Head of caudate nucleus (tissue), 42 donors: ENCODE measurements at places on chromosomes 3 and 15.
A peak's percentile ranks its signal among the peaks of the same experiment; 100 is the strongest.

DNA sequence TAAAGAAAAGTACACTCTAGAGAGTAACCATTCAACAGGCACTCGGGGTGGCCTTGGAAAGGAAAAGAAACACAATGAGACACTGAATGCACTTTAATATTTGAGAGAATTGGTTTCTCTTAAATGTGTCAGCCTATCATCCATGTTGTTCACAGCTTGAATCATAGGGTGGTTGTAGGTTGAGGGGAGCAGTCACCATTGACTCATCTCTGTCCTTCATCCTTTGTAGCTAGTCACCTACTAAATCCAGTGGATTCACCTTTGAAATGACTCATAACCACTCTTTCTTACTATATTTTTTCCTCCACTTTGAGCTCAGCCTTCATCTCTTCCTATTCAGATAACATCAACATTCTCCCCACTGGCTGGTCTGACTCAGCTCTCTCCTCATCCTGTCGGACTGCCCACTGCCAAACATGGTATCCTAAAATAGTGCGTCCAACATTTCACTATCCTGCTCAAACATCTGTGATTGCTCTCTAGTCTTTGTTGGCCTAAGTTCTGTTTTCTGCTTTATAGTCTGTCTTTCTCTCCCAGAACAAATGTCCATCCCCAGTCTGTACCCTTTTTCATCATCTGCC, 182.7 kb upstream of the GADL1 start:
- DNase-seq: no peak

- DNase-seq: no peak
Measured at GRCh38 chr15:27064080-27064479, 93.1 kb downstream of the GABRG3 start.

DNA sequence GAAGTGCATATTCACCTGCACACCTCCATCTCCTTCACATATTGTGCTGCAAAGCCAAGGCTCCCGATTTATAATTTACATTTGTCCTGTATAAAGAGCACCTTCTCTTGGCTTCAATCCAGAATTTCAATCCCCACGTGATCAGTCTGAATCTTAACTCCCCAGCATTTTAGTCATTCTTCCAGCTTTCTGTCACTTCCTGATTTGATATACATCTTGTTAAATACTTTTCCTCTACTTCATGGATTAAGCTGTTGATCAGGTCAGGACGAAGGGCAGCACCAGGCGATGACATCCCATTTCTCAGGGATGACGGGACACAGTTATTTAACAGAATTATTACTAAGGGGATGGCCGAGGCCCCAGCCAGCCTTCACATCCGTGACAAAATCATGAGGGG, 212.5 kb downstream of the EPHB1 start:
- no peak for DNase-seq

DNA sequence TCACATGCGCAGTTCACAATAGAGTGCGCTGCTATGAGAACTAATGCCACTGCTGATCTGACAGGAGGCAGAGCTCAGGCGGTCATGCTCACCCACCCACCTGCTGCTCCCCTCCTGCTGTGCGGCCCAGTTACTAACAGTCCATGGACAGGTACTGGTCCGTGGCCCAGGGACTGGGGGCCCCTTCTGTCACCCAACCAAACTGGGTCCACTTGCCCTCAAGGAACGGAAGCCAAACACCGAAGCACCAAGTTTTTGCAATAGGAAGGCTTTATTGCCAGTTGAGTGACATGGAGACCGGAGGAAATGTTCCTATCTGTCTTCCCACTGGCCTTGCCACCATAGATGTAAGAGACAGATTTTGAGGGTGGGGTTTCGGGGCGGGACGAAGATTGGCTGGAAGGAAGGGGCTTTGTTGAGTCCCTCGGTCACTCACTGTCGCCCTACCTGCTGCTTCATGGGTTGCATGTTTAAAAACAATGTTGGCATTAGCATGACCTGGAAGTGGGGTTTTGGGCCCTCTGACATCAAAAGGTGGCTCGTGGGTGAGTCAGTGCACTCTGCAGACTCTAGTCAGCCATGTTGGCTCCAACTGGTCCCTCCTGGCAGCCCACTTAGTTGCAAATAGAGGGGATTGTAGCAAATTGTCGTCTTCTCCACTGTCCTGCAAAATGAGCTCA, 141.0 kb downstream of the TJP1 start:
- DNase-seq: no peak

- DNase-seq: no peak
Measured at GRCh38 chr3:33152363-33153360, 38.8 kb downstream of the CRTAP start.

- peak; percentile 19 for DNase-seq
Measured at GRCh38 chr3:147945968-147946519, 536.9 kb downstream of the ZIC1 start.

- DNase-seq: no peak
Measured at GRCh38 chr15:82058026-82058425, 12.2 kb upstream of the MEX3B start.

- DNase-seq: no peak
Measured at GRCh38 chr3:23405081-23405480, 202.0 kb downstream of the UBE2E2 start.

DNA sequence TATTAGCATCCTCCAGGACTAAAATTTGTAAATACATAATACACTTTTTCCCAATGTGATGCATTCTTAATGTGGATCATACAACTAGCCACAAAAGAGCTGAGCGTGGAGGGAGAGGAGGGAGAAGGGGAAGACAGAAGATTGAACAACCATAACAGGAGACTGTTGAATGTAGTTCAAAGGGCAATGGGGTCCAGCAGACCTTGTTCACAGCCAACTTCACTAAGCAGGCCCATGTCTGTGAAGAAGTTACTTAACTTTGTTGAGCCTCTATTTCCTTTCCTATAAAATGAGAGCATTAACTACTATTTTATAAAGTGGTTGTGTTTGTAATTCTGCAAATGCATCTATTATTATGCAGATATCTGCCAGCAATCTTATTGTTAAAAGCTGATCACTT, 13.3 kb downstream of the NCEH1 start:
- no peak for DNase-seq

- DNase-seq: no peak
Measured at GRCh38 chr15:57245130-57245529, 131.2 kb upstream of the CGNL1 start.

DNA sequence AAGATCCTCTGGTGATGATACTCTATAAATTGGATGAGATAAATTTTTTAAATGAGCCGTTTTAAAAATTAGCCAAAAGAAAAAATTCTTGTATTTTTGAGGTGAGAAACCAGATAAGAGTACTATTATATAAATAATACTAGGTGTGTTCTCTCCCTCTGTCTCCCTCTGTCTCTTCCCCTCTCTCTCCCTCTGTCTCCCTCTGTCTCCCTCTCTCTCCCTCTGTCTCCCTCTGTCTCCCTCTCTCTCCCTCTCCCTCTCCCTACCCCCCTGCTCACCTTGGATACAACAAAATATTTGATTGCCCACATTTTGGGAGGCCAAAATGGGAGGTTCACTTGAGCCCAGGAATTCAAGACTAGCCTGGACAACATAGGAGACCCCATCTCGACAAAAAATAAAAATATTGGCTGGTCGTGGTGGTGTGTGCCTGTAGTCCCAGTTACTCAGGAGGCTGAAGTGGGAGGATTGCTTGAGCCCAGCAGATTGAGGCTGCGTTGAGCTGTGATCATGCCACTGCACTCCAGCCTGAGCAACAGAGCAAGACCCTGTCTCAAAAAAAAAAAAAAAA, 168.5 kb downstream of the TCF12 start:
- DNase-seq: no peak

DNA sequence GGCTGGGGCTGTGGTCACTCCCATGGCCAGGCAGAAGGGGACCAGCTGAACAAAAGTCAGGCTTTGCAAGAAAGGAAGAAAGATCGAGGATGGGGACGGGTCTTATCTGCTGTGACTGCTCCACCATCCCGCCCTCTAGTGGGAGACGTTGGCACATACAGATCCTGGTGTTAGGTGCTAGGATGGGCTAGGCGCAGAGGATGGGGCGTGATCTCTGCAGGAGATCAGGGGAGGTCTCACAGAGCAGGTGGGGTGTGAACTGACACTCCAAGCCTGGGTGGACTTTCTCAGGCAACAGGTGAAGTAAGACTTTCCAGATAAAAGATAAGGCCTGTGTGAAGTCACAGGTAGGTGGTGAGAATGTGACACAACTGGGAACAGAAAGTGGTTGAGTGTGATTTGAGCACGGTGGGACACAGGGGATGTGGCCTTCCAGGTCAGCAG, 141.9 kb upstream of the SMAD3 start:
- no peak for DNase-seq

- no peak for DNase-seq
Measured at GRCh38 chr3:180275176-180275575, 238.4 kb upstream of the PEX5L start.

DNA sequence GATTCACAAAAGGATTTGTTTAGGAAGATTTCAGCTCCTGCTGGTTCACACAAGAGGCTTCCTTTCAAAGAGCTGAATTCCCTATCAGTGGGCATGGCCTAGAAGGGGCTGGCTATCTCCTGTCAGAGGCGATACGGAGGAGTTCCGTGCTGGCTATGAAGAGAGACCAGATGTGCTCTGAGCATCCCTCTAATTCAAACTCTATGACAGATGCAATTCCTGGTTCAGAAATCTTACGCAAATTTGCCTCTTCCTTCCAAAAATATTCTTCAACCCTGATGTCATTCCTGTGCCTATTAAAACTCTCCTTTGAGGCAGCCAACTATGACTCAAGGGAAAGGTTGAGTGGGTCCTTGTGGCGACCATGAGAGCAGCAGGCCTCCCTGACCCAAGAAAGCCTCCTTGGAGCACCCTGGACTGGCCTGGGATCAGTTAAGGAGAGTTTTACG, 139.3 kb upstream of the HES1 start:
- no peak for DNase-seq

- no peak for DNase-seq
Measured at GRCh38 chr3:129259612-129260477, 10.4 kb downstream of the COPG1 start.

GRCh38 chr3:160981217-160981938, 123.8 kb downstream of the B3GALNT1 start:
- peak; percentile 16 for DNase-seq

- no peak for DNase-seq
Measured at GRCh38 chr3:9955611-9956352, 3.6 kb upstream of the PRRT3 start.

DNA sequence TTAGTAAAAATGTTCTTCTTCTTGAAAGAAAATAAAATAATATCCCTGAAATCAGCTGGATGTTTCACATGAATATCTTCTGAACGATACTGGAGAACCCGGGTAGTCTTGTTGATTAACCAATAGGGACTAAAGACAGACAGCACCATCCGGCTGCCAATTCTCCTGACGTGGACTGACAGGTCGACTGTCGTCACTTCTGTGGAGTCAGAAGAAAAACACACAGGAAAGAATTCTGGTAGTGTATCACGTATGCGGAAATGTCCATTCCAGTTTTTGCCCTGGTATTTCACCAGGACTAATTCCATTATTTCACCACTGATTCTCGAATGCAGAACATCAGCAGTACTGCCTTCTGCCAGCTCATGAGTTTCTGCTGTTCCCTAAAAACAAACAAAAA, 144.6 kb downstream of the VPS13C start:
- no peak for DNase-seq

- no peak for DNase-seq
Measured at GRCh38 chr15:65044724-65045481, at the start of gene SLC51B. Gene SLC51B (plus strand): TSS chr15:65045387. CDS start chr15:65050005, 4,618 bp downstream.

DNA sequence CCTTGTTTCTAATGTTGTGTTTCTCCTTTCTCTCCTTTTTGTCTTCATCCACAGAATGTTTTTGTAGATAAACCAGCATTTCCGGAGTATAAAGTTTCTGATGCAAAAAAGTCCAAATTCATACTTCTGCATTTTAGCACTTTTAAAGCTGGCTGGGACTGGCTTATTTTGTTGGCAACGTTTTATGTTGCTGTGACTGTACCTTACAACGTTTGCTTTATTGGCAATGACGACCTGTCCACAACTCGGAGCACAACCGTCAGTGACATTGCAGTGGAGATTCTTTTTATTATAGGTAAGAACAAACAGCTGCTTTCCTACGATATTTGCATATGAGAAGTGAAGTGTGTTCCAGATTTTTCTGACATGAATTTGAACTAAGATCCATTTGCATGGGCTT, 199.4 kb downstream of the KCNH8 start:
- DNase-seq: no peak

DNA sequence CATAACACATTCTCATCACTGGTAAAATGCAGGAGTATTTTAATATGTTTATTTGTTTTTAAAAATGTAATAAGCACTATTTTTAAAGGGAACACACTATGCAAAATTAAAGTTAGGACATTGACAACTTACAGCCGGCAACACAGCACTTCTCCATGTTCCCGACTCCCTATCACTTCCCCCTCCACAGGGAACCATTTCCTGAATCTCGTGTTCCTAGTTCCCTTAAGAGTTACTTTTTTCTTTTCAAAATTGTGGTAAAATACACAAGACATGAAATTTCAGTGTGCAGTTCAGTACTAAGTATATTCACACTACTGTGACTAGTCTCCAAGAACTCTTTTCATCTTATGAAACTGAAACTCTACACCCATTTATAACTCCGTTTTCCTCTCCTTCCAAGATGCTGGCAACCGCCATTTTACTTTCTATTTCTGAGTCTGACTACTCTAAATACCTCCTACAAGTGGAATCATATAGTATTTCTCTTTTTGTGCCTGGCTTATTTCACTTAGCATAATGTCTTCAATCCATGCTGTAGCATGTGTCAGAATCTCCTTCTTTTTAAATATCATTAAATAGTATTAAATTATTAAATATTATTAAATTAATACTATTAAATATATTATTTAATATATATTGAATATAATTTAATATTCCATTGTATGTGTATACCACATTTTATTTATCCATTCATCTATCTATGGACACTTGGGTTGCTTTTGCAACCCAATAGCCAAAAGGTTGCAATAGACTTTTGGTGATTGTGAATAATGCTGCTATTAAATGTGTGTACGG, 25.9 kb upstream of the UBE2Q2 start:
- no peak for DNase-seq

DNA sequence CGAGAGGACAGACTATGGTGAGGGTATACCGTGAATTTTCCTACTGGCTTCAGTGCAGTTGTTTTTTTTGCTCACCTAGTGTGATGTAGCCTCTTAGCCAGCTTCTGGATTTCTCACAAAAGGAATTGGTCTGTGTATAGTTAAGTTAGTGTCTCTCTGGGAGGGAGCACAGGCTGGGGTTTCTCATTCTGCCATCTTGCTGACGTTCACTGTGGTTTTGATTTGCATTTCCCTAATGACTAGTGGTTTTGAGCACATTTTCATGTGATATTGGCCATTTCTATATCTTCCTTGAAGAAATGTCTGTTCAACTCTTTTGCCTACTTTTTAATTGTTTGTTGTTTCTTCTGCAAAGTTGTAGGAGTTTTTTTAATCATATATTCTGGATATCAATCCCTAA, 2.2 kb upstream of the CD86 start:
- DNase-seq: no peak

GRCh38 chr3:22175947-22176346, 424.9 kb upstream of the ZNF385D start:
- DNase-seq: no peak

- DNase-seq: no peak
Measured at GRCh38 chr15:36844534-36844998, 255.8 kb downstream of the MEIS2 start.

GRCh38 chr15:89139613-89140499, 51.6 kb downstream of the ABHD2 start:
- DNase-seq: peak; percentile 32

- DNase-seq: no peak
Measured at GRCh38 chr3:53526704-53527055, 32.3 kb downstream of the CACNA1D start.
